ENCODE measurements at places on chromosomes 5 and 9.

DNA sequence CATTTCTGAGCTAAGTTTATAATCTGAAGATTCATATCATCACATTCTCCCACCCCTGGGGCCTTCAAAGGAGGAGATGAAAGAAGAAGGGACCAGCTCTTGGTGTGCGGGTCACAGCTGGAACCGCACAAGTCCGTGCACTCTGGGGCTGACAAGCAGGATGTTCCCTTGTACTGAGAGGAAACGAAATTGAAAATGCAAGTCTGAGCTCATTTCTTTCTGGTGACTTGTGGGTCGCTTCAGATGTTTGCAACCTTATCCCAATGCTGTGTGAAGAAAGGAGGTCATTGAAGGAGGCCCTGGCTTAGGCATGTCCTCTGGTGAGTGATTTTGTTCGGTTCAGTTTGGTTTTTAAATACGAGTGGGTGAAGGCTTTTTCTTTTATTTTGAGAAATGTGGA, 59.6 kb downstream of the C9orf152 start:
- no peak for DNase-seq

DNA sequence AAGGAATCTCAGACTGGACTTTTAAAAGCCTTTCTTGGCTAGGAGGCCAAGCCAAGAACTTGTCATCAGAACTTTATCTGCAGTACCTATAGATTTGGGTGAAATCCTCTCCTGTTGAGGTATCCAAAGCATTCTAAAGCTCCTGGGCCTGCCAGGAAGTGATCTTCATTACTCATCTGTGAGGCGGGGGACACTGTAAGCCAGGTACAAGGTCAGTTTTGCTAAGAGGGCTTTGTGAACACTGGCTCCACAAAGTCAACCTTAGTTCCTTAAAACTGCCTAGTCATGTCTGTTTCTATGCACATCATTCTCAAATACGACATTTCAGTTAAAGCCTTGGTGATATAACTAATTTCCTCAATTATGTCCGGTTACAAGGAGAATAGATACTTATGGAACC, 236.7 kb downstream of the PIK3R1 start:
- no peak for DNase-seq

GRCh38 chr5:119243888-119244287, 111.9 kb upstream of the TNFAIP8 start:
- DNase-seq, result no peak

- no peak for DNase-seq
Observed at GRCh38 chr5:104170926-104171325, 608.3 kb upstream of the NUDT12 start.

- no peak for DNase-seq
Observed at GRCh38 chr5:172102913-172103626, 85.0 kb downstream of the STK10 start.

DNA sequence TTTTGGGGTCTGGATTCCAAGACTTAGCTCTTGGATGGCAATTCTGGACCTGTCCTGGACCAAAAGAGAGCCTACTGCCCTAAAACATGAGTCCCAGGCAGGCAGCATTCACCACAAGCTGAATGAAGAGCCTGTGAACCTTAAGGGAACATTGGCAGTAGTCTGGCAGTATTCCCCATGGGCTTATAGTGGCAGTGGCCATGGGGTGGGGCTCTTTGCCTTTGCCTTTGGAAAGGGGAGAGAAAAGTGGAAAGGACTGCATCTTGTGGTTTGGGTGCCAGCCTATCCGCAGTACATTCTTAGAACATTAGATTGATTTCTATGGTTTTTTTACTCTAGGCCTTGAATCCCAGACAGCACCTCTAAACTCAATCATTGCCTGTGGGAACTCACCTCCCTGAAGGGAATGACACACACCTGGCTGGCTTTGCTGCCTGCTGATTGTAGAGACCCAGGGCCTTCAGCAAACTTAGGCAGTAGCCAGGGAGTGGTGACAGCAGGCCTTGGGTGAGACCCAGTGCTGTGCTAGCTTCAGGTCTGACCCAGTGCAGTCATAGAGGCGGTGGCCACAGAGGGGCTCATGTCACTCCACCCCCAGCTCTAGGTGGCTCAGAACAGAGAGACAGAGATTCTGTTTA, 216.3 kb downstream of the CETN3 start:
- no peak for DNase-seq

DNA sequence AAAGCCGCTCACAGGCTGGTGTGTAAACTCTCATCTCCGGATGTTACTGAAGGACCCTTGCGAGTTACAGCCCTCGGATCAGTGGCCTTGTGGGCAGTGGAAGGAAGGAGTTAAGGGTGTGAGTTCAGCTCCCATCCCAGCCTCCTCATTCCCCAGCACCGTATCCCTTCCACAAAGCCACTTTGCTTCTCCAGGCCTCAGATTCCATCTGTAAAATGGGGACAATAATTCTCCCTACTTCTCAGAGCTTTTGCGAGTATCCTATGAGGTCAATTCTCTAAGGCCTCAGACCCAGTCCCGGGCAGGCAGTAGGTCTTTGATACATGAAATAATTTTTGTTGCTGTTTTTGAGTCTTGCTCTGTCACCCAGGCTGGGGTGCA, 141.3 kb downstream of the C9orf50 start:
- DNase-seq, result no peak

DNA sequence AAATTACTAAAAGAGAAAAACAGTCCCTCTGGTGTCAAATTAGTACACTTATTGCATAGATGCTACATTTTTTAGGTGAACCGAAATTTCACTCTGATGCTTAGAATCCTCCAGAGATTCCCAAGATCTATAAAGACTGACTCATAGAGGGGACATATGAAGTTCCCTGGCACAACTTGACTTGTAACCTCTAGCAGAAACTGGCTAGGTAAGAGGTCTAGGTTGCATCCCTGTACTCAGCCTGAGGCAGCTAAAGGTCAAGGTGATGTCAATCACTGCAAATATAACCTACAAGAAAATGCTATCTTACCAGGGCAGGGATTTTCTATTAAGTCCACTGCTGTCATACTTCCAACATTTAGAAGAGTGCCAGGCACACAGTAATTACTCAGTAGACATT, 24.2 kb downstream of the HOMER1 start:
- DNase-seq, result no peak

- no peak for DNase-seq
Observed at GRCh38 chr5:52983731-52984636, 5.2 kb upstream of the ITGA2 start.

Measured in NCI-H1417 treated with DMSO at 0.1 percent for 48 hours (cell line).